Posterior cingulate gyrus (tissue), 11 donors: ENCODE measurements at places on chromosomes 2 and 18.

- no peak for DNase-seq
Measured at GRCh38 chr2:11997142-11997541, 250.7 kb downstream of the LPIN1 start.

- no peak for DNase-seq
Measured at GRCh38 chr2:233852056-233852455, 2.3 kb downstream of the HJURP start.

- DNase-seq, result no peak
Measured at GRCh38 chr2:215507836-215508235, 72.0 kb upstream of the FN1 start.

DNA sequence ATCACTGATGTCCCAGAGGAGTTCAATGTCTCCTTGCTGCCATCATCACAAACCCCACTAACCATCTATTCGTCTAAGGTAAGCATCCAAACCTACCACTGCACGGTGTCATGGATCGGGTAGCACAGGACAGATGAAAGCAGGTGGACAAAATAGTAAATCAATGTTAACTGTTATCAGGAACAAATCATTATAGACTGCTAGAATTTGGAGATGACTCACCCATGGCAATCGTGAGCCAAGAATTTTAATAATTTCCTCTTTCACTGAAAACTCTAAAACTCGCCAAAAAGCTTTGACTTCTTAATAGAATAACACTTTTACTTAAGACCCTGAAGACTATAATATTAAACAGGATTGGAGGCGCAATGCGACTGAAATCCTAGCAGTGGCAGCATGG is 33.7 kb upstream of the BZW1 start:
- DNase-seq, result no peak

- peak; percentile 46 for DNase-seq
Measured at GRCh38 chr18:48374423-48375149, 34.6 kb downstream of the ZBTB7C start.

DNA sequence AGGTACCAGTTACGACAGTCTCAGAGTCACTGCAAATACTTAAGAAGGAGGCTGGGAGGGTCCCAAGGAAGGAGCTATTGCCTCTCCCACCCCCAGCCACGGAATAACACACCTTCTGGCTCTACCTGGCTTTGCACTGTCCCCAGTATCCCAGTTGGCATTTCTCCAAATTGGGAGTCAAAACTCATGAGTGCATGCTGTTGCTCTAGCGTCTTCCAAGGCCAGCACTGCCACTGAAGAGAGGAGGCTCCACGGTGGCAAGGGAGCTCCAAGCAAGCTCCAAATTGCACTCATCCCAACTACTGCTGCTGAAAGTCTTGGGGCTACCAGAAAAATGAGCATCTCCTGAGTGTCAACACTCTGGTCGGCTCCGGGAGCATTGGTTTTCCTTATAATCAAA is 1.6 kb downstream of the SCTR start:
- no peak for DNase-seq

- no peak for DNase-seq
Measured at GRCh38 chr2:36416370-36417165, 61.0 kb downstream of the CRIM1 start.

GRCh38 chr2:107775211-107775610 is 51.5 kb upstream of the RGPD4 start:
- no peak for DNase-seq
